T-helper 9 cell (primary cell): ENCODE measurements at places on chromosomes 1 and 21.

DNA sequence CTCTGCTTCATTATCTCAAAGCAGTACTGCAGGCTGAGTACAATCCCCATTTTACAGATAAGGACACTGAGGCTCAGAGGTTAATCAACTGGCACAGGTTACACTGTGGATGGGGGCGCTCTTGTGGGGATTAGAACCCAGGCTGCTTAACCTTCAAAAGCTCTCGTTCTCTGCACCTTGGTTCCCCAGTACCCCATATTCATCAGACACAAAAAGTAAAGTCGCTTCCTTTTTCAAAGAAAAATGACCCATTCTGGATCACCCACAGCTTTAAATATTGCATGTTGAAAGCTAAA lies 20.5 kb downstream of the SSBP3 start:
- no peak for DNase-seq

GRCh38 chr1:182205351-182206022 lies 144.0 kb upstream of the ZNF648 start:
- DNase-seq, result no peak

- no peak for DNase-seq
Measured at GRCh38 chr1:21852282-21853130, 40.4 kb downstream of the LDLRAD2 start.

DNA sequence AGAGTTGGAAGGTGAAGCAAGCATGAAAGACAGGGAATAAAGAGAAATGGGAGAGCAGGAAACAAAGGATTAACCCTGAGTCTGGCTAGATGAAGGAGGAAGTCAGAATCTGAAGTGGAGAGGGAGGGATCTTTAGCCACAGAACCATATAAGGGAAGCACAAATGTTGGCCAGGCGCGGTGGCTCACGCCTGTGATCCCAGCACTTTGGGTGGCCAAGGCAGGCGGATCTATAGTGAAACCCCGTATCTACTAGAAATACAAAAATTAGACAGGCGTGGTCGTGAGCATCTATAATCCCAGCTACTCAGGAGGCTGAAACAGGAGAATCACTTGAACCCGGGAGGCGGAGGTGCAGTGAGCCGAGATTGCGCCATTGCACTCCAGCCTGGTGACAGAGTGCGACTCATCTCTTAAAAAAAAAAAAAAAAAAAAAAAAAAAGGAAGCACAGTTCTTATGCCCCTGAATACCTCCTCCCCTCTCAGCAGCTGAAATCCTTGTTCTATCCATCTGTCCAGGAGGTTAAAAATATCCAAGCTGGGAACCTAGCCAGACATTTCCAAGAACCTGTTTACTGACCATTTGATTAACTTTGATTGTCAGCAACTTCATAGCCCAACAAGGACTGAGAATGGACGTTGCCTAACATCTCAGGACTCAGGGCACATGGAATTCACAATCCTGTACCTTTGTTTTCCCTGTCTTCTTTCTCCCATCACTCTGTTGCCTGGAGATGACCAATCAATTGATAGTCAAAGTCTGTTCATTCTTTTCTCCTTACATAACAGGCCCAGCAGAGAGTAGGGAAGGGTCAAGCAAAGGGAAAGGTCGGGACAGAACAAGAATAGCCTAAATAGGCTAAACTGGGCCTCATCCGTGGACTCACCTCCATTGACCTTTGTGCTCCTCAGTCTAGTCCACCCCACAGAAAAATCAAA lies 10.6 kb downstream of the TXNIP start:
- no peak for DNase-seq

GRCh38 chr1:246760422-246761347 lies 36.5 kb downstream of the SCCPDH start:
- no peak for DNase-seq

DNA sequence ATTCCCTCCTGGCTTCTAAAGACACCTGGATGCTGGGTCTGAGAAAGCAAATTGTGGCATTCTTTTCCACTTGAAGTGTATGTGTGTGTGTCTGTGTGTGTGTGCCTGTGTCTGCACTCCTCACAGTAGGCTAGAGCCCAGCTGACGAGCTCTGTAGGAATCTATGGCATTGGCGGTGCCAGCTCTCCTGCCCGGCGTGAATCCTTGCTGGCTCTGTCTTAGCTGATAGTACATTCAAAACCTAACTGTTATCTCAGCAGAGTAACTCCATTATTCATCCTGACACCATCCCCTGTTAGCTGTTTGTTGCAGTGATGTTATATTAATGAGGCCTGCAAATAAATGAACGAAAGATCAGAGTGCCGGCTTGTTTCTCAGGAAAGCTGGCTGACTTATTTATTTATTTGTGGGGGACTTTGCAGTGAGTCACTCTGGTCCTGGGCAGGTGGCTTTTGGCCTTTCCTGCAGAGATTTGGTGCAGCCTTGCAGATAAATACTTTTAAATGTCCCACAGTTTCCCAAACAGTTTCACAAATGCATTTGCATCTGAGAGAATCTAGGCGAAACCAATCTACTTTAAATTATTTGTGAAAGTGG lies 160.6 kb upstream of the CD34 start:
- no peak for DNase-seq

DNA sequence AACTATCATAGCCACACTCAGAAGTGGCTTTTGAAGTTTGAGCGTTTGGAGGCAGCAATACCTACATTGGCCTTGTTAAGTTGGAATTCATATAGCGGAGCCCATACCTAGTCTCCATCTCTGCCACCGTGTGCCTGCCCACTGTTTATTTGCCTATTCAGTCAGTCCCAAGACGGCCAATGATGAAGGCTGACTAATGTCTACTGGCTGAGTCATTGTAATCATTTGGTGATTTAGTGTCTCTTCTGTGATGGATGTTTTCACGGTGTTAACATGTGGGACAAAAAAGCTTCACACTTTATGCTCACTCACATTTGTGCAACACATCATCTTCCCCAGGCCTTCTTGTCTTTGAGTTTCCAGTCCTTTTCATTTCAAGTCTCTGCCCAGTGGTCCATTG lies 92.6 kb upstream of the PBX1 start:
- no peak for DNase-seq

DNA sequence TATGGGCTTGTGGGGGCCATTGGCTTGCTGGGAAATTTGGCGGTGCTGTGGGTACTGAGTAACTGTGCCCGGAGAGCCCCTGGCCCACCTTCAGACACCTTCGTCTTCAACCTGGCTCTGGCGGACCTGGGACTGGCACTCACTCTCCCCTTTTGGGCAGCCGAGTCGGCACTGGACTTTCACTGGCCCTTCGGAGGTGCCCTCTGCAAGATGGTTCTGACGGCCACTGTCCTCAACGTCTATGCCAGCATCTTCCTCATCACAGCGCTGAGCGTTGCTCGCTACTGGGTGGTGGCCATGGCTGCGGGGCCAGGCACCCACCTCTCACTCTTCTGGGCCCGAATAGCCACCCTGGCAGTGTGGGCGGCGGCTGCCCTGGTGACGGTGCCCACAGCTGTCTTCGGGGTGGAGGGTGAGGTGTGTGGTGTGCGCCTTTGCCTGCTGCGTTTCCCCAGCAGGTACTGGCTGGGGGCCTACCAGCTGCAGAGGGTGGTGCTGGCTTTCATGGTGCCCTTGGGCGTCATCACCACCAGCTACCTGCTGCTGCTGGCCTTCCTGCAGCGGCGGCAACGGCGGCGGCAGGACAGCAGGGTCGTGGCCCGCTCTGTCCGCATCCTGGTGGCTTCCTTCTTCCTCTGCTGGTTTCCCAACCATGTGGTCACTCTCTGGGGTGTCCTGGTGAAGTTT lies 550 bp downstream of the RXFP4 start:
- no peak for DNase-seq

DNA sequence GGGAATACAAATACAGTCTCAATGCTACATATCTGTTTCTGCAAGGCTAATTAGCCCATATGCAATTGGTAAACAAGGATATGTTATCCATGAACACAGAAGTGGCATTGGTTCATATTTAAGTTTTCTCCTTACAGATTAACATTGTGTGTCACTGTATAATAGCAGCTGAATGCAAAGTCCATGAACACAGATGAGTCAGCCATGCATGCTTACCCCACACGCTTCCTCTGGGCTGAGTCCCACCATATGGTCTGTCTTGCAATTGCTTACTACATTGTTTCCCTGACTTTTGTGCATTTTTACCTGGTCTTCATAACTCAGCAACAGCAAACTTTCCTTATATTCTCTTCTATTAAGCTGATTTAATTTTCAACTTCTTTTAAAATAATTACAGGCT lies 41.5 kb upstream of the TSNAX start:
- no peak for DNase-seq

DNA sequence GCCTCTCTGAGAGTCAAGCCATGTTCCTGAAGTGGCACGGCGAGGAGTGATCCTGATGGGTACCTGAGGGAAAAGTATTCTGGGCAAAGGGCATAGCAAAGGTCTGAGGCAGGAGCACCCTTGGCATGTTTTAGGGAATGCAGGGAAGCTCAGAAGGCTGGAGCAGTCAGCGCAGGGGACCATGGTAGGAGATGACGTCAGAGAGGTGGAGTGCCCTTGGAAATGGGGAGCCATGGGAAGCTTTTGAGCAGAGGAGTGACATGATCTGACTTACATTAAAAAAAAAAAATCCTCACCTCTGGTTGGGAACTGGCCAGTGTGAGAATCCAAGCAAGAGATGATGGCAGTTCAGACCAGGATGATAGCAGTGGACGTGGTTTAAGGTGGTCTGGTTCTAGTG lies 37.2 kb downstream of the PDPN start:
- no peak for DNase-seq
